ENCODE measurements at places on chromosomes 2 and 18.

GRCh38 chr2:39705638-39706037 lies 39.9 kb downstream of the TMEM178A start:
- no peak for DNase-seq

GRCh38 chr2:229798446-229799155 lies 84.2 kb upstream of the DNER start:
- DNase-seq: no peak

- DNase-seq: no peak
Observed at GRCh38 chr18:47846431-47846830, 84.0 kb downstream of the SMAD2 start.

GRCh38 chr2:64212346-64212745 lies 68.1 kb upstream of the PELI1 start:
- DNase-seq: no peak

DNA sequence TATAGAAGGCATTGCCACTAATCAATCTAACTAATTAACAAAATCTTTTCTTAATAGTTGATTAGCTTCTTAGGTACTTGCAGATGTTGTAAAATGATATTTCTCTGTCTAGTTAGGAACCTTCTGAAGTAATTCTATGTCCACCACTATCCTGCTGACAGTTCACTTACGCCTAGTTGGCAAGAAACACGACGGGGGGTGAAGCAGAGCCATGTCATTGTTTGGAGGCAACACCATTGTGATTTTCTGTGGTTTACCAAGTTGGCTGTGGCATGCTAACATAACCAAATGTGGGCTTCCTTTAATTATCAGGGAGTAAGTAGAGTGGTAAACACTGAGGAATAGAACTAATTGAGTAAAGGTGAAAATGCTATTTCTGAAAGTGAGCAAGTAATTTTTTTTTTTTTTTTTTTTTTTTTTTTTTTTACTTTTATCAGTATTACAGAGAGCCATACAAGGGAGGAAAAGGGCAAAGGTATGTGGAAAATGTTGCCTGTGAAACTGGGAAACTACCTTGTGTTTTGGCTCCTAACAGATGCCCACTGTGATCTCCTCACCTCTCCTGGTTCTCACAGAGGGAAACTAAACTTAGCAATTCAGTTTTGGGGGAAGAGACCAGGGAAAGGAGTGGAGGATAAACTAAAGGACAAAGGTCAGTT lies 126.8 kb downstream of the MEIS1 start:
- DNase-seq: no peak
